ENCODE measurements at places on chromosomes 1 and 21.
A peak's percentile ranks its signal among the peaks of the same experiment; 100 is the strongest.

- peak; percentile 45 for DNase-seq
Observed at GRCh38 chr1:47262787-47263413, 30.9 kb upstream of the TAL1 start.

- DNase-seq = no peak
Observed at GRCh38 chr1:95034506-95034905, 38.2 kb downstream of the ALG14 start.

DNA sequence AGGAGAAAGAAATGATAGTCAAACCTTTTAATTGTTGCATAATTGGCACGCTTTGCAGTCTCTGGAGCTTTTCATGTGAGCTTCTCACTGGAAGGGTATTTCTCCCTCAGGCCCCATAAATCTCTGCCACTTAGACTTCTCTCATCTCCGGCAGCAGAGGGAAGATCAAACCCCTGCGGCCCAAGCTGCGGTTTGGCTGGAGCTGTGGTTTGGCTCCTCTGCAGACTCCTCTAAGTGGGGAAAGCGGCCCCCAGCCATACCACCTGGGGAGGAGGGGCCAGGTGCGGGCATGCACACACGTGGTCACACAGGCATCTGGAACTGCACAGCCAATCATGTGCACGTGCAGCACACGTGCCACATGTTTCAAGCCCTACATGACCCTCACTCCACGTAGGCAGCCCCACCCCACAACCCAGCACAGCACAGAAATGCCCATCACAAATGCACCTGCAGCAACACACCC lies 58.3 kb downstream of the UBE2T start:
- DNase-seq = peak; percentile 100

DNA sequence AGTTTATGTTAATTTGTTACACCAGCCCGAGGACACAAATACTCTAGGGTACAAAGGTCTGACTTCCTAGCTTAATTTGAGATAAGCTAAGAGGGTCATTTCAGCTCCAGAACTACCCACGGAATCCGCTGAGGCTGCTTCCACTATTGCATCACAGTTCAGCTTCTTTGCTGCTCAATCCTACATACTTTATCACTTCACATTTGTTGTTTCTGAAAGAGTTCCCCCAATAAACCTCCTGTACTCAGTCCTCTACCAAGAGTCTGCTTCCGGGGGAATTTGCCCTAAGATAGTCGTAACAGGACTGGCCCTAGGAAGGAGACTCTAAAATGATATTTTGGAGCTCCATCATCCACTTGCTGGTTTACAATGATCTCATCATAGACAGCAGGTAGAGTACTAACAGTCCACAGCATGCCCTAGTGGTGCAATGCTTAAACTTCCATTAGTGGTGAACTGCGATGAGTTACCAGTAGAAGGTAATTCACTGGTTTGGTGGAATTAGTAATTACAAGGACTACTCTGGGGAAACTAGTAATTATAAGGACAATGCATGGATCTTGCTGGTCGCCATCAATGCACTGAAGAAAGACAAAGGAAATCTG lies 229.3 kb downstream of the USH2A start:
- no peak for DNase-seq

DNA sequence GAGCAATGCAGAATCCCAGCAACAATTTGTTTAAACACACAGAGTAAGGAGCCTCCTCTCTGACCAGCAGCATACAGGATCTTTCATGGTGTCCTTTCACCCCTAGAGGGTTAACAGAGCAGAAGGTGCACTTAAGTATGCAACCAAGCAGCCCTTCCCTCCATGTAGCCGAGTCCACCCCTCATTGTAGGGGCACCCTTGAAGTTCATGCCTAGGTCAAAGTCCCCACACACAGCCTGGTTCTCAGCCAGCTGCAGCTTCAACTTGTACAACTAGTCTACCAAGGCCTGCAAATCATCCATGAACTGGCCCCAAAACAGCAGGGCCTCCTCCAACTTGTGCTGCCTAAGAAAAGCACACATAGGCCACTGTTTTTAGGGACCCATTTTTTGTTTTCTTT lies 7.0 kb upstream of the BMP8B start:
- no peak for DNase-seq

GRCh38 chr1:181016563-181016962 lies 6.1 kb downstream of the STX6 start:
- no peak for DNase-seq

GRCh38 chr1:25765136-25765922 lies 34.7 kb upstream of the SELENON start:
- no peak for DNase-seq

- DNase-seq = no peak
Observed at GRCh38 chr21:26563856-26564503, 9.1 kb downstream of the CYYR1 start.

GRCh38 chr21:14737922-14738321 lies 191.8 kb upstream of the SAMSN1 start:
- DNase-seq = peak; percentile 23

GRCh38 chr1:241240069-241240468 lies 116.9 kb downstream of the RGS7 start:
- DNase-seq = no peak

DNA sequence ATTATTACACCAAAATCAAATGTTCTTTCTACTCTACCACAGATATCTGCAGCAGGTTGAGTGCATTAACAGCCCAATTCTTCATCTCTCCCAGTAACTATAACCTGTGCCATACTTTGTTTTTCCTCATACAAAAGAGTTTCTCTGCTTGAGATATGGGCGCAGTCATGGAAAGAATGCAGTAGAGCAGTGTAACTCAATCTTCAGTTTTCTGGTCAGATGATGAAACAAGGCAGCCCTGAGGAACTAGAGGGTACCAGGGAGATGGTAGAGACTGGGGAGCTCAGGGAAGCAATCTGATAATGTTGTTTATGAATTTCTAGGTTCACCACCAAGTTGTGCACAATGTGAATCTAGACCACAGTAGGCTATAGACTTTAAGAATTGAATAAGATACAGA lies 39.6 kb downstream of the ASPM start:
- DNase-seq = no peak

DNA sequence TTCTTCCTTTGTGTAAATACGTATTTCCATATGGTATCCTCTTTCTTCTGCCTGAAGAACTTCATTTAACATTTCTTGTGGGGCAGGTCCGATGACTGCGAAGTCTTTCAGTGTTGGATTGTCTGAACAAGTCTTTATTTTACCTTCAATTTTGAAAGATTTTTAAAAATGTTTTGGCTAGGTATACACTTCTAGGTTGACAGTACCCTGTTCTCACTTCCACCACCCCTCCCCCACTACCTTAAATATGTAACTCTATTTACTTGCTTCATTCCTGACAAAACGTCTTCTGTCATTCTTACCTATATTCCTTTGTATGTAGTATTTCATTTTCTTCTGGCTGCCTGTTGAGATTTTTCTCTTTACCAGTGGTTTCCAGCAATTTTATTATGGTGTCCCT lies 85.7 kb upstream of the ARTN start:
- no peak for DNase-seq

GRCh38 chr1:181107711-181108110 lies 19.2 kb downstream of the IER5 start:
- DNase-seq = no peak

DNA sequence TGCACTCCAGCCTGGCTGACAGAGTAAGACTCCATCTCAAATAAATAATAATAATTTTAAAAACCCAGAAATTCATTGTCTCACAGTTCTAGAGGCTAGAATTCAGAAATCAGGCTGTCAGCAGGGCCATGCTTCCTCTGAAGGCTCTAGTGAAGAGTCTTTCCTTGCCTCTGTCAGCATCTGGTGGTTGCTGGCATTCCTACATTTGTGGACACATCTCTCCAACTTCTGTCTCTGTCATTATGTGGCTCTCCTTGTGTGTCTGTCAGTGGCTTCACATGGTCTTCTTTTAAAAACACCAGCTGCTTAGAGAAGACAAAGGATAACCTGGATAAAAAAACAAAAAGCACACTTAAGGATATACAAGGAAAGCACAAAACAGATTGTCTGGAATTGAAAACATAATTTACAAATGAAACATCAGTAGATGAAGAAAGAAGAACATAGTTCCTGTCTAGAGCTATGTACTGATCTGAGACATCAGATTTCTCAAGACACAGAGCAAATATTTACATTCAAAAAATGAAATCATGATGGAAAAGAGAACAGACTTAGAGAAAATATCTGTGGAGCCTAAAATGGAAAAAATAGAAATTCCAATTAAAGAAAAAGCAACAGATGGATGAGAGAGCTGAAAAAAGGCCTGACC lies 32.7 kb upstream of the ASB17 start:
- DNase-seq = no peak

DNA sequence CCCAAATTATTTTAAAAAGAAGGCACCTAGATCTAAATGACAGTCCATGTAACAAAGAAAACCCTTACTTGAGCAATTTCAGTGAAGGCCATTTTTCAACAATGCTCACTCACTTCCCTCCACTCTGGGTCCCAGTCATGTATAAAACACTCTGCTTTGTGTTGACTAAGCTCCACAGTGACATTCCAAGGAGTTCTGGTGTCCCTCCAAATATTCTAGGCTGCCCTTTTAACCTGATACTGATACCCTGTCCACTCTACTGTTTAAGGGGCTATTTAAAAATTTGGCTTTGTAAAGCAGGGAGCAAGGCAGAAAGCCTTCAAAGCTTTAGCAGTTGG lies 73.6 kb downstream of the GNG12 start:
- no peak for DNase-seq

- no peak for DNase-seq
Observed at GRCh38 chr1:51009381-51009780, 39.3 kb downstream of the CDKN2C start.

GRCh38 chr21:42463861-42464515 lies 32.0 kb downstream of the RSPH1 start:
- DNase-seq = peak; percentile 62

DNA sequence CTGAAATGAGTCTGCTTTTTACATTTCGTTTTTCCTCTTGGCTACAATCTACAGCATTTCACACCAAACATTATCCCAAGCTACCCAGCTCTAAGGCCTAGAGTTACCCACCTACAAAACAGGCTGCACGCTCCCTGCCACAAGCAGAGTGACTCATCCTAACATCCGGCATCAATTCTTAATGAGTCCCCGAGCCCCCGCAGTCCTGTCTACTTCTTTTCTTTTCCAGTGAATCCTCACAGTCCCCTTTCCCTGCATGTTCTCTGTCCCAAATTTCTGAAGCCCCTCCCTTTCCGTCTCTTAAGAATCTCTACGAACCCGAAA lies 650 bp downstream of the PCNX2 start:
- DNase-seq = peak; percentile 65

GRCh38 chr1:85692730-85693314 lies 15.4 kb downstream of the ZNHIT6 start:
- DNase-seq = peak; percentile 4

- no peak for DNase-seq
Observed at GRCh38 chr1:116836099-116836498, 73.6 kb upstream of the PTGFRN start.

- no peak for DNase-seq
Observed at GRCh38 chr1:158992787-158993312, 16.9 kb upstream of the IFI16 start.

DNA sequence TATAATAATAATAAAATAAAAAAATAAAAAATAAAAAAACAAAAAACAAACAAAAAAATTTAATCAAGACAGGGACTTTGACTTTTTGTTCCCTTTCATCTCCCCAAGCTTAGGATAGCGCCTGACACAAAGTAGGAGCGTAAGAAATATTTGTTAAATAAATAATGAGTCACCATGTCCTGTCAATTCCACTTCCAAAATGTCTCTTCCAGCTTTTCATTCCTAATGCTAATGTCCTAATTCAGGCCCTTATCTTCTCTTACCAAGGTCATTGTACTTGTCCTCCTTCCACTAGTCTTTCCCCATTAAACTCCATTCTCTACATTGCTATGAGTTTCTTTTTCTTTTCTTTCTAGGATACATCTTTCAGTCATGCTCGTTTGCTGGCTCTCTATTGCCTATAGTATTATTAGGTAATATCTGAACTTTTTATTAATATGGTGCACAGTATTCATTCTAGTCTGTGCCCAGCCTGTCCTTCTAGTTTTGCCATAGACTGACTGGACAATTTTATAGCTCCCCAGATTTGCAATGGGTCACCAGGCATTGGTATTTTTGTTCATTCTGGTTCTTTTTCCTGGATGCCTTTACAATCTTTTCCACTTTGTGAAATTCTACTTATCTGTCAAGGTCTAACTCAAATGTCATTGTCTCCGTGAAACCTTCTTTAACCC lies 11.4 kb downstream of the NEXN start:
- no peak for DNase-seq

- no peak for DNase-seq
Observed at GRCh38 chr1:2388004-2388913, 3.1 kb downstream of the MORN1 start.

GRCh38 chr1:218219460-218219859 lies 65.6 kb upstream of the RRP15 start:
- DNase-seq = no peak

- DNase-seq = no peak
Observed at GRCh38 chr1:158014731-158015320, 21.4 kb downstream of the KIRREL1 start.

Measured in RWPE1 (cell line).